Activated CD8-positive, alpha-beta memory T cell treated with anti-CD3 and anti-CD28 coated beads for 36 hours (primary cell): ENCODE measurements at places on chromosomes 13 and 19. TPM values are rescaled to one million over a fixed set of nuclear protein-coding genes. Genes with fewer than 3 reads are reported as not detected.

Gene AP1M2
- not detected for total RNA-seq

Gene ZNF578
- total RNA-seq, result 0.73 TPM

Gene C19orf81
- 0.67 TPM for total RNA-seq

Gene PGLYRP1
- total RNA-seq, result not detected

Gene OLFM2
- 0.27 TPM for total RNA-seq

Gene CBY2
- not detected for total RNA-seq

Gene PTGER1
- total RNA-seq, result 0.34 TPM

Gene RNF225
- total RNA-seq, result 0.99 TPM

Gene KLHL1
- not detected for total RNA-seq

Gene ZAR1L
- total RNA-seq, result not detected

Gene ZNF888
- total RNA-seq, result 4.4 TPM

Gene PSG3
- not detected for total RNA-seq

Gene SHANK1
- not detected for total RNA-seq

Gene PCDH17
- not detected for total RNA-seq

Gene TEX101
- not detected for total RNA-seq

Gene TSHZ3
- total RNA-seq, result 0.52 TPM

Gene ZIC2
- not detected for total RNA-seq

Gene NDFIP2
- 121 TPM for total RNA-seq

Gene DENND1C
- 61.1 TPM for total RNA-seq

Gene AKAP11
- 40.2 TPM for total RNA-seq

Gene TEKTIP1
- total RNA-seq, result 0.78 TPM

Gene ZNF541
- total RNA-seq, result not detected

Gene PSG1
- not detected for total RNA-seq

Gene KCNN4
- total RNA-seq, result 89.2 TPM

Gene KLK14
- 0.57 TPM for total RNA-seq

Gene RNASEH2A
- 60.7 TPM for total RNA-seq

Gene PSG5
- not detected for total RNA-seq

Gene EDNRB
- total RNA-seq, result not detected

Gene SCGB2B2
- total RNA-seq, result 0.19 TPM

Gene DMKN
- total RNA-seq, result 2.0 TPM

Gene BLVRB
- total RNA-seq, result 18.8 TPM

Gene TPGS1
- total RNA-seq, result 14.9 TPM

Gene SIGLECL1
- total RNA-seq, result not detected

Gene ZNF560
- total RNA-seq, result not detected

Gene RTBDN
- total RNA-seq, result not detected

Gene EID2
- 12.9 TPM for total RNA-seq

Gene KLK11
- total RNA-seq, result not detected

Gene LRCH1
- total RNA-seq, result 16.1 TPM

Gene VSTM1
- total RNA-seq, result not detected

Gene ENOX1
- total RNA-seq, result 0.10 TPM

Gene ZNF653
- total RNA-seq, result 16.6 TPM
